Globus pallidus (tissue), 1 donor: ENCODE measurements at places on chromosomes 12 and 14.
A peak's percentile ranks its signal among the peaks of the same experiment; 100 is the strongest.

- DNase-seq = no peak
Measured at GRCh38 chr14:28677381-28677780, 89.2 kb upstream of the FOXG1 start.

- no peak for DNase-seq
Measured at GRCh38 chr12:57165741-57166140, 18.3 kb upstream of the LRP1-AS start.

DNA sequence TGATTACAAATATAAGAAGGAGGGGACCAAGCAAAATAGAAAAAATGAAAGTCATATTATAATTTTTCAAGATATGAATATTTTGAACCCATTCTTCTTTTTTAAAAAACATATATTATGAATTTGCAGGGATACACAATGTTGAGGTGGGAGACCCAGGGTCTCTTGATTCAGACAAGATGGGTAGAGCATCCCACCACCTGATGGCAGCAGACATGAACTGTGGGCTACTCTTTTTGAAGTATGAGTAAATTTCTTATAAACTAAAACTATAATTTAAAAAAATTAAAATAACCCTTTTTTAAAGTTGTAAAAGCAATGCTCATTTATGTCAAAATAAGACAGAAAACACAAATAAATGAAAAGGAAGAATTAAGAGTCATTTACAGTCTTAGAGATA is 202.7 kb upstream of the PRICKLE1 start:
- DNase-seq = no peak

GRCh38 chr12:13101821-13102375 is 1.6 kb downstream of the GSG1 start:
- DNase-seq = peak; percentile 33

DNA sequence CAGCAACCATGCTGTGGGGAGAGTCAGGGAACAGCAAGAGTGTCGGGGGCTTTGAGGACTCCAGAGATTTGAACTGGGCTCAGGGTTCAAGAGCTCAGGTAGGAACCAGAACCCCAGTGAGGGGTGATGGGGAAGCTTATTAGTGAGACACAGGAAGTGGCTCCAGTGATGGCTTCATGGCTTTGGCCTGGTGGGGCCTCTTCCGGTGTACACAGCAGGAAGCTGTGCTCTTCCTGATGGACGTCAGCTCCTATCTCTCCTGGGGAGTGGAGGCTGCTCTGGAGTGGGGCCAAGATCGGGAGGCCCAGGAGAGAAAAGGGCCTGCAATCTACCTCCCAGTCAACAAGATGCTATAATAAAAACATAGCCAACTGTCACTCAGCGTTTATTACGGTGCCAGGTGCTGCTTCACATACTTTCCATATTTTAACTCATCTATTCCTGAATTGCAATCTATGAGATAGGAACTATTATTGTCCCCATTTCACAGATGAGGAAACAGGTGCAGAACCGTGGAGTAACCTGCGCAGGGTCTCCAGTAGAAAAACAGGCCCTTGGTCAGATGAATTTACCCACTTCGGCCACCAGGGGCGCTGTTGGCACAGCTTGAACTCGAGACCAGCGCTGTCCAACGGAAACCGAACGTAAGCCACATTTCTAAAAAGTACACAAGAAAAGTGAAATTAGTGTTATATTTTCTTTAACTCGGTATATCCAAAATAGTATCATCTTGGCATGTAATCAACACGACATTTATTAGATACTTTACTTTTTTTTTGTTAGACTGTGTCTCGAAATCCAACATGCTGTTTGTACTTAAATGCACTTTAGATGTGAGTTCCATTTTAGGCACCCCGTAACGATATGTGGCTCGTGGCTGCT is 63.6 kb upstream of the DLK1 start:
- DNase-seq = peak; percentile 45

DNA sequence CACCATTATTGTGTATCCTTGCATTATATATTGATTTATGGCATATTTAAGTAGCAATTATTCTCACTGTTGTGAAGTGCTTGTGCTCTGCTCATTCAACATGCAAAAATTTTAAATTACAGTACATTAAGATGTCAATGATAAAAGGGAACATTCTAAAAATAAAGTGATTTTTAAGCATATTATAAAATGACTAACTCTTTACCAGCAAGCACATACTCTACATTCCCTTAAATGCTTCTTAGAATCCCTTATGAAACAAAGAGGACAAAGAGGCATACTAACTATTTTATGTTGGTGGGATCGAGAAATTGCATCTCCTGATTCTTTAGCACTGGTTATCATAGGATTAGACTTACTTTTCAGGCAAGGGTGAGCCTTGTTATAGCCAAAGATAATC is 46.6 kb upstream of the ZDHHC17 start:
- DNase-seq = no peak

GRCh38 chr14:89461256-89461655 is 44.2 kb upstream of the FOXN3 start:
- DNase-seq = no peak

DNA sequence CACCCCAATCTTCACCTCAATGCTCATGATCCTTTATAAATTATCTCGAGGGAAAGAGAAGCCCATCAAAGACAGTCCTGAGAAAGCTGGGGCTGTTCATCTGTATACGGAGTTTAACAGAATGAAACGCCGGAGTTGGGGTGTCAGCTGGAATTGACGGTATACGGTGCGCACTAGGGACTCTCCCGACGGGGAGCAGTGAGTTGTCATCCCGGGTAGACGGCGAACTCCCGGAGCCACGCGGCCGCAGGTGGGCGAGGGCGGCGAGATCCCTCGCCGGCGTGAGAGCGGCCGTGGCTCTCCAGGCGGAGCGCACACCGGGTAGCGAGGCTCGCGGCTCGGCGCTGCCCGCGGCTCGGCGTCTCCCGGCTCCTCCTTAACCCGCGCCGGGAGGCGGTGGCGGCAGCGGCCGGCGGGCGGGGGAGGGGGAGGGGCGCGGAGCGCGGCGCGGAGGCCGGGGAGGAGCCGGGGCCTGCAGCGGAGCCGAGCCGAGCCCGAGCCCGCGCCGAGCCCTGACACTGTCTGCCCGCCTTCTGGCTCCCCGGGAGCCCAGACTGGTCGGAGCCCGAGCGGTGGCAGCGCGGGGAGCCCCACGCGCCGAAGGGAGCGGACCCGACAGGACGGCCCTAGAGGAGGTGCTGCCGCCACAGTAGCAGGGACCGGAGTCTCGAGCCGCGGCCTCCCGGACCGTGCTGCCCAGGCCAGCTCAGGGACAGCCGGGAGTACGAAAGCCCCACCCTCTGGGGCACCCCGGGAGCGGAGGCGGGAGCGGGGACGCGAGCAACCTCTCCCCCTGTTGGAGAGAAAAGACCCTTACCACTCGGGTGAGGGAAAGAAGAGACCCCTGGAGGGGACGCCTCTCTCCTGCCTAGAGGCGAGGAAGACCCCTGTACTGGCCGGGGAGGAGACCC is at the start of gene FOXJ2:
TSS of gene FOXJ2 (plus strand) at position 475 of the 911 bp plus-strand sequence. CDS start 7,117 bp downstream, outside the sequence.
- DNase-seq = peak; percentile 73

DNA sequence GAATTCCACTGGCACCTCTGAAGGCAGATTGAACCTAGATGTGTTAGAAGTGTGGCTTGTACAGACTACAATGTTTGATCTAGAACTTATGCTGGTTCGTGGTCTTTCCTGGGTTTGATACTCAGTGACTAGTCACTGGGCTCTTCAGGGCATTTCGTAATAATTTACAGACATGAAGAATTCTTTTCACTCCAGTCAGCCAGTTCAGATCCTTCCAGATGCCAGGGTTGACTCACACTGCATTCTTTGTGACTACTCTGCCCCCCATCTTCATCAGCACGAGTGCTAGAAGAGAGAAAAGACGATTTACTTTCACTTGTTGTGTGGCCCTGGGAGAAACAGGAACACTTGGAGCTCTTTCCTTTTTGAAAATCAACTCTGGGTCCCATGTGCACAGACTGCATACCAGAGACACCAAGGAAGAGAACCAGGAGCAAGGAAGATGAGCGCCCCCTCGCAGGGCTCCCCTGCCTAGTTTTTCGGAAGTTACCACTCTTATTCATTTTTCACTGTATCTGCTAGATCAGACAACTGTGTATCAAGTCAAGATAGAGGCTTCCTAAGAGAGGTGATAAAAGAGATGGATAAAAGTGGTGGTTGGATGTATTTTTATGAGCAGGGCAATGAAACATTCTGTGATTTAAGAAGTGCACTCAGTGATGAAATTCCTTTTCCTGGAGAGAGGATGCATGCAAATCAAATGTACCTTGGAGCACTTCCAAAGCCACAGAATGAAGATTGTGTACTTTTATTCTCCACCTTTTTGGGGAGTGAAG is 33.5 kb upstream of the EVL start:
- no peak for DNase-seq

GRCh38 chr14:22865424-22866405 is 5.8 kb upstream of the LRP10 start:
- no peak for DNase-seq

GRCh38 chr12:5416571-5416970 is 15.3 kb upstream of the NTF3 start:
- no peak for DNase-seq

- DNase-seq = no peak
Measured at GRCh38 chr12:66280561-66280960, 21.7 kb upstream of the HELB start.

DNA sequence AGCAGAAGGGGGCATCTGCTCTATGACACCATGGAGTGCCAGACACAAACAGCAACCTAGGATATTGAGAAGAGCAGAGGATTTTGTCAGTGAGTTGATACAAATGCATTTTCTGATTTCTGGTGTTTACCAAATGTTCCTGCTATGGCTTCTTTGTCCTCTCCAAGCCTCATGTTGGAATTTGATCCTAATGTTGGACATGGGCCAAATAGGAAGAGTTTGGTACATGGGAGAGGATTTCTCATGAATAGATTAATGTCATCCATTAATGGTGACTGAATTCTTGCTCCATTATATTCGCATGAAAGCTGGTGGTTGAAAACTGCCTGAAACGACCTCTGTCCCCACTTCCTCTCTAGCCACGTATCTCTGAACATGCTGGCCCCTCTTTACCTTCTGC is 1002.2 kb upstream of the FLRT2 start:
- DNase-seq = no peak

- no peak for DNase-seq
Measured at GRCh38 chr14:99038431-99038820, 233.6 kb downstream of the BCL11B start.

- no peak for DNase-seq
Measured at GRCh38 chr12:45498645-45499044, 230.9 kb upstream of the ARID2 start.

GRCh38 chr12:62799766-62800406 is 135.1 kb downstream of the PPM1H start:
- DNase-seq = no peak

DNA sequence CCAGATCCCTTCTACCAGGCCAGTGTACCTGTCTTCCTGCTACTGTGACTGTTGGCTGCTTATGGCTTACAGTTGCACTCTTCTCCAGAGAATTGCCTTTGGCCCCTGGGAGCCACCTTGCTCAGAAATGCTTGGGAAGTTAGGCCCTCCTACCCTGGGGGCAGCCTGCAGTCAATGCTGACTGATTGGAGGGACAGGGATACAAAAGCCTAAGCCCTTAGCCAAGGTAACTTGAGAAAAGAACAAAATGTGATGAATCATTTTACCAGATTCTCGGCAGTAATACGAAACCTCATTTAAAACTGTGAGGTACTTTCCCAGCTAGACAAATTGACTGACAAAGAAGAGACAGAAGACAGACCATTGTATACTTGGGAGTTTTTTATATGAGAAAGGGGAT is 47.3 kb downstream of the PTCSC3 start:
- no peak for DNase-seq

- no peak for DNase-seq
Measured at GRCh38 chr12:88179436-88180014, 37.4 kb downstream of the TMTC3 start.

GRCh38 chr14:76826122-76826521 is at the start of gene LRRC74A:
Gene LRRC74A, plus strand, starts transcription at chr14:76826408. Its CDS starts 290 bp downstream, at chr14:76826698.
- no peak for DNase-seq

DNA sequence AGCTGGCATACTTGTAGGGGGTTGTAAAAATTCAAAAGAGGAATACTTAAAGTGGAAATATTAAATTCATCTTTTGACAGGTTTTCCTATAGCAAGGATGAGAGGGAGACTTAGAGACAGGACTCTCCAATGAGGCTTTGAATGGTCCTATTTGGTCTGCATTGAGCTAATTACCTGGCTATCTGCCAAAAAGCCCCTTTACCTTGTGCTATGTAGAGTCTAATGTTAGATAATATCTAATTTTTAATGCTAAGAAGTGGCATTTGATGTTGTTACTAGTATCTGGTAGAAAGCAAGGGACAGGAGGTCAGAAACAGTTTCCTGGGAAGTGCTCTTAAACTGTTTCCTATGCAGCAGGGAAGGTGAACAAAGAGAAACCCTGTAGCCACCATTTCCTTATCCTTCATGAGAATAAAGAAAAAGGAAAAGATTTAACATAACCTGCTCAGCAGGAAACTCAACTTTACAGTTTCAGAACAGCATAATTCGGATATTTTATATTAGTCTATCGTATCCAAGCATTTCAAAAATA is 550.0 kb downstream of the SOX5 start:
- DNase-seq = no peak

DNA sequence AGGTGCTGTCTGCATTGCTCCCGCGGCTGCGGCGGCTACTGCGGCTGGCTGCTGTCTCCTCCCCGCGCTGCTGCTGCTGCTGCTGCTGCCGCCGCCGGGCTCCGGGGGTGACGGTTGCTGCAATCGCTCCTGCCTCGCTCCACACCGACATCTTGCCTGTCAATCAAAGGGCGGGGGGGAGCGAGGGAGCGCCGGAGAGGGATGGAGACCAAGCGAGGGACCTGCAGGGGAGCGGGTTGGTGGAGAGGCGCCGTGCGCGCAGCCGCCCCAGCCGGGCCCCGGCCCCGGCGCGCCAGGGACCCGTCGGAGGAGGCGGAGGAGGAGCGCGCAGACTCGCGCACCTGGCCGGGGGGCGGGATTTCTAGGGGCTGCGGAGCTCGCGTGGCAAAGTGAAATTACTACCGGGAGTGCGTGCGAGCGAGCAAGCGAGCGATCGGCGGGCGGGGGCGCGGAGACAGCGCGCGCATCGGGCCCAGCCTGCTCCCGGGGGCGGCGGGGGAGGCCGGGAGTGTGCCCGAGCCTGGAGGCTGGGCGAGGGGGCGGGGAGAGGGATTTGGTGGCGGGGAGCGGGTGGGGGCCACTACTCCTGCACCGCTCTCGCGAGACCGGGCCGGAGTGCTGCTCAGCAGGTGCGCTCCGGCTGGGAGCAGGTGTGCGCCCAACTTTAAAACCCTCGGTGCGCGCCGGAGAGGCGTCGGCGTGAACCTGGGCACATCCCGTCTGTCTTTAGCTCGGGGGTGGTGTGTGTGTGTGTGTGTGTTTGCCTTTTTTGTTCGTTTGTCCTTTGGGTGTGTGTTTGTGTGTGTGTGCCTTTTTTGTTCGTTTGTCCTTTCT is at the start of gene KSR2:
TSS of gene KSR2 (minus strand) at position 165 of the 834 bp plus-strand sequence. CDS start 735 bp downstream, outside the sequence.
- DNase-seq = peak; percentile 7
